Occipital lobe (tissue), 3 donors: ENCODE measurements at places on chromosomes 13 and 19.

DNA sequence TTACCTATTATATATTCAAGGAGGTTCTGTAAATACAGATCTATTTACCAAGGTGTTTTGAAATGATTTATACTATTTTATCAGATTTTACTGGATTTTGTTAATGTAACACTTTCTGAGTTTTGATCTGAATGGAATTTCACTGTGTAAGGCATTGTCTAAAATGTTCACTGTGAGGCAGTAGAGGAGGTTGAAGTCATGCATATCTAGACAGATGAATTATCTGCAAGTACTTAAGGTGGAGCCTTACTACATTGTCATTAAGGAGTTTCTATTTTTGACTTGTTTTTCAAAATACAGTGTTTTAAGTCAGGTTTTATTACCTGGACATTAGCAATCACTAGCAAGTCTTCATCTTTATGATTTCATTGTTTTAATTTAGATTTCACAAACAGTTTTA lies 62.1 kb downstream of the TM9SF2 start:
- no peak for DNase-seq

DNA sequence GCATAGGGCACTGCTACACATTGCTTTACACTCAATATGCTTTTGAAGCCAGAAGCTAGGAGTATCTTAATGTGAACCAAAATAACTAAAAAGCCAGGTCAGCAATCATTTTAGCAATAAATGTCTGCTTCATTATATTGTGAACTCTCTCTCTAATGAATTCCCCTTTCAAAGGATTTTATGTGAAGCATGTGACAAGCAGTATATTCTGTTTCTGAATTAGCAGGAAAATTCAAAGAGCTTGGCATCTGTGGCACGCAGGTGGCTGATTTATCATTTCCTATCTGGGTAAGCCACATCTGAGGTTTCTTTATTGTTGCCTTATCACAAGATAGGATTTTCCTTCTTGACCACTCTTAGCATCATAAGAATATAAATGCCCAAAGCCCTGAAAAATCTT lies 56.8 kb upstream of the KLF12 start:
- DNase-seq: no peak

DNA sequence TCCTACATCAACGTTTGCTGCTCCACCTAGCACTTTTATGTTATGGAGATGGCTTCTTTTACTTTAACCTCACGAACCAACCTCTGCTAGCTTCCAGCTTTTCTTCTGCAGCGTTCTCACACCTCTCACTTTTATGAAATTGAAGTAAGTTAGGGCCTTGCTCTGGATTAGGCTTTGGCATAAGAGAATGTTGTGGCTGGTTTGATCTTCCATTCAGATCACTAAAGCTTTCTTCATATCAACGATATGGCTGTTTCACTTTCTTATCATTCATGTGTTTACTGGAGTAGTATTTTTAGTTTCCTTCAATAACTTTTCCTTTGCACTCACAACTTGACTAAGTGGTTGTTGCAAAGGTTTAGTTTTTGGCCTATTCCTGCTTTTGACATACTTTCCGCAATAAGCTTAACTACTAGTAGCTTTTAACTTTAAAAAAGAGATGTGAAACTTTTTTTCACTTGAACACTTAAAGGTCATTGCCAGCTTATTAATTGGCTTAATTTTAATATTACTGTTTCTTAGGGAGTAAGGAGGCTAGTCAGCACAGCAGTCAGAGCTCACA lies 60.0 kb upstream of the SPRY2 start:
- DNase-seq: no peak

GRCh38 chr13:50229960-50230661 lies 214.9 kb downstream of the KCNRG start:
- DNase-seq: no peak

DNA sequence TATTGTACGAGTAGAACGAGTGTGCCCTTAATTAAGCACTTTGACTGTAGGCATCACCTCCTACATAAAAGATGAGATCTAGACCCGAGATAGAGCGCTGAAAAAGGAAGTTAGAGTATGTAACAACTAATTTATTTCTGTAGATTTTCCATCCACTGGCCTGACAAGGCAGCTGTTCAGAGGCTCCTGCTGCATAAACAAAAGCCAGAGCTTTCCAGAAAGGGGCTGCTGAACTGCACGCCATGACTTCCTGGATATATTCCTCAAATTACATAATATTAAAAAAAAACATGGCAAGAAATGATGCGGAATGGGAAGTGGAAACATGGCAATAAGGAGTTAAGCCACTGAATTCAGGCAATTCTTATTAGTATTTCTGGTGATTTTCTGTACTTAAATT lies 89.7 kb downstream of the AKAP11 start:
- no peak for DNase-seq

DNA sequence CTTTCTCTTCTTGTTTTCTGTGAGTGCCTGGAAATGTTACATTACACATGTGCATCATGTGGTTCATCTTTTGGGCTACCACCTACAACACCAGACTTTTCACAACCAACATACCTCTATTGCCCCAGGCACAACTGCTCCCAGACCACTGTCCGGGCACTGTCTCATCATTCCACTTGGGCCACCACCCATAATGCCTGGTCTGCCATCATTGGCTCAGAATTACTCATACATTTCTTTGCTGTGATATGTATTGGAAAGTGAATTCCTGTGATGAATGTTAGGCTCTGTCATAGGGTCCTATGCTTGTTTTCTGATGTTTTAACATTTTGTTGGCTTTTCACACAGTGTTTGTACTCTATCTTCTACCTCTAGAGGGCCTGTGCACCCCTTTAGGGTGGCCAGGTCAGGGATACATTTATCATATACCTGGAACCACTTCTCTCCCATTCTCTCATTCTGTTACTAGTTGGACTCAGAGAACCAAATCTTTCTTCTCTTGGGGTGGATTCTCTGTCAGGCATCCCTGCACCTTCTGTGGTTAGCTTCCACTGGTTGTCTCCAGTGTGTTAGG lies 172.8 kb downstream of the NHLRC3 start:
- no peak for DNase-seq

DNA sequence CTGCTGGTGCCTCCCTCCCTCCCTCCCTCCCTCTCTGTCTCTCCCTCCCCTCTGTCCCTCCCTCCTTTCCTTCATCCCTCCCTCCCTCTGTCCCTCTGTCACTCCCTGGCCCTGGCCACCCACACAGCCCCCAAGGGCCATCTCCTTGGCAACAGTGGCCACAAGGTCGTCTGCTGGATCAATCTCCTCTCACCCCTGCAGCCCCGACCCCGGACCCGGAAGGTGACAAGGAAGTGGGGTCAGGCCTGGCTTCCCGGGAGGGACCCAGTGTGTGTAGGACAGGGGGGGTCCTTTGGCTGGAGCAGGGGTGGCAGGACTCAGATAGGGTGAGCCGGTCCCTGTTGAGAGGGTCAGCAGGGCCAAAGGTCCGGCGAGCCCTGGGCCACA lies 21.9 kb upstream of the TCF3 start:
- DNase-seq: no peak

DNA sequence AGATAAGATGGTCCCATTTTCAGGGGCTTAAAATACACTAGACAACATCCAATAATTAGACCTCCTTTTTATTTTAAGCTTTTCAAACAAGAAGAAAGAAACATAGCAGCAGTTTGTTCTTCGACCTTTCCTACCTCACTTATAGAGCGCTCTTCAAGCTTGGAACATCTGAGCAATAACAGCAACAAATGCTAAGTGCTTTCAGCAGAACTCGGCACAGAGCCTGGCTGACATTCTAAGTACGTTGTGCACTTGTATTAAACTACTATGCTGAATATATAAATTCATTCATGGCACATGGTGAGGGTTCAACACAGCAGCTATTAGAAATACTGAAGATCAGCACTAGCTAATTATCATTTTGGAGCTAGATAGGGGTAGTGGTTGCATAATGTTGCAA lies 256.1 kb upstream of the MAB21L1 start:
- DNase-seq: no peak

DNA sequence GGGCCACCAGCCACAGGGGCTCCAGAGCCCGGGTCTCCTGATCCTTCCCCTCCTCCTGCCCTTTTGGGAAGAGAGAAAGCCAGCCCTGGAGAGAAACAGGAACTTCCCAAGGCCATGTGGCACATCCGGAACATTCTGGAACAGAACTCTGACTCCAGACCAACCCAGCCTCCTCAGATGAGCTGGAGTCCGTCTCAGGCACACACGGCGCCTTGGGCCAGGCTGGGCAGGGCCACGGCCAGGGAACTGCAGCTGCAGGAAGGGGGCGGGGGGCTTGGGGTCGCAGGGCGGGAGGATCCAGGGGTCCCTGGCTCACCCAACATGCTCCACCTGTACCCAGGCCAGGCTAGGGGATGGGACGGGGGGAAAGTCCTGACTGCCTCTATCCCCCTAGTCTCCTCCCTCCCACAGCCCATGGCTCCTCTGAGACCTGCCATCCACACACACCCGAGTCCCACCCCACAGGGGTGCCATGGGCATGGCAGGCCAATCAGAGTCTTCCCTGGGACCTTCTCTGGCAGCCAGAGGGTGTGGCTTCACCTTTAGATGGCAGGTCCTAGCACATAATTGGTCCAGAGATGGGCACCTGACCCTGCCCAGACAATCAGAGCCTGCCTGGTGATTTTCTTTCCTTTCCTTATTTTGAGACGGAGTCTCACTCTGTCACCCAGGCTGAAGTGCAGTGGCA lies 22.9 kb downstream of the SBNO2 start:
- DNase-seq: no peak

- no peak for DNase-seq
These were observed 253.7 kb upstream of the RXFP2 start for GRCh38 chr13:31485651-31486051.

DNA sequence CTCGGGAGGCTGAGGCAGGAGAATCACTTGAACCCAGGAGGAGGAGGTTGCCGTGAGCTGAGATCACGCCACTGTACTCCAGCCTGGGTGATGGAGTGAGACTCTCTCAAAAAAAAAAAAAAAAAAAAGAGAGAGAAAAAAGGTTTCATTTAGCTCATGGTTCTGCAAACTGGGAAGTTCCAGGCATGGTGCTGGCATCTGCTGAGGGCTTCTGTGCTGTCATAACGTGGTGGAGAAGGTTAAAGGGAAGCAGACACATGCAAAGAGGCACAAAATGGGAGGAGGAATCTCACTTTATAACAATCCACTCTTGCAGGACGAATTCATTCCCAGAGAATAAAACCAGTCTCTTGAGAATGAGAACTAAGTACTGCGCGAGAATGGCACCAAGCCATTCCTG lies 34.9 kb upstream of the SIAH3 start:
- DNase-seq: no peak

DNA sequence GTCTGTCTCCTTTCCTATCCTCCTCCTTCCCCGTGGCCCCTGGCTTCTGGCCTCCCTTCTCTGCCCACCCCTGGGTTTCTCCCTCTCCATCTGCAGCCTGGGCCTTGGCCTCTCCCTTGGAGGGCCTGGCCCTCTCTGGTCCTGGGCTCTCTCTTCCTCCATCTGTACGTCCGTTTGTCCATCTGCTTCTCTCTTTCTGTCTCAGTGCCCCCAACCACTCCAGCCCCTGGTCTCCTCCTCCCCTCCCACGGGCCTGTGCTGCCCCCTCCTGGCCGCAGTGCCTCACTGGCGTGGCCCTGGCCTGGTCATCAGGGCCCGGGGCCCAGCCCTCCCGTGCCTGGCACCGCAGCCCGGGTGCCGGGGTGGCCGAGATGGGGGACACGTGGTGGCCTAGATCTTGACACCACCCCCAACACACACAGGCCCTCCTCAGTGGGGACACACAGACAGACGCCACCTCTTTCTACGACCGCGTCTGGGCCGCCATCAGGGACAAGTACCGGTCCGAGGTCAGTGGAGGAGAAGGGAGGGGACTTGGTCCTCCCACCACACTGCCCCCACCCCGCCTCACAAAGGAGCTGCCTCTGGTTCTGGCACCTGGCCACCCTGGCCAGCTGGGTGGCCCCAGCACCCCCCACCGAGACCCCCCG lies 11.3 kb downstream of the PRKCSH start:
- DNase-seq: peak; percentile 48

GRCh38 chr13:111975539-111976473 lies 91.1 kb upstream of the SOX1 start:
- no peak for DNase-seq

DNA sequence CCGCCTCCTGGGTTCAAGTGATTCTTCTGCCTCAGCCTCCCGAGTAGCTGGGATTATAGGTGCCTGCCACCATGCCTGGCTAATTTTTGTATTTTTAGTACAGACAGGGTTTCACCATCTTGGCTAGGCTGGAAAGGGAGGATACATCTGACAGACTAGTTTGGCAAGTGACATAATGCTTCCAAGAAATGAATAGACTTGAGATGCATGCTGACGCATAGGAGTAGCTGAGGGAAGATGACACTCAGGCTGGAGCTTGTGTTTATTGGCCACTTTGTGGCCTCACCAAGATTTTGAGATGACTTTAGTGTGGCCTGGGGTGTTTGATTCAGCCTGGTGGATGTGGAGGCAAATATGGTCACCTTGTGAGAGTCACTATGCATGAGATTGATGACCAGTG lies 4.0 kb downstream of the ZNF586 start:
- DNase-seq: no peak

- DNase-seq: no peak
These were observed 263.7 kb downstream of the KCTD12 start for GRCh38 chr13:76622315-76623040.

GRCh38 chr13:52449331-52450011 lies 963 bp downstream of the VPS36 start:
- no peak for DNase-seq

- DNase-seq: no peak
These were observed 118.8 kb downstream of the VWA8 start for GRCh38 chr13:41842036-41842620.

- DNase-seq: no peak
These were observed 787.8 kb downstream of the LIG4 start for GRCh38 chr13:107427536-107427935.

GRCh38 chr19:50189331-50189730 lies 14.1 kb upstream of the MYH14 start:
- DNase-seq: no peak

- DNase-seq: no peak
These were observed 6.6 kb upstream of the LMTK3 start for GRCh38 chr19:48518207-48518606.

- DNase-seq: no peak
These were observed 2.6 kb downstream of the HMG20B start for GRCh38 chr19:3575260-3575741.

DNA sequence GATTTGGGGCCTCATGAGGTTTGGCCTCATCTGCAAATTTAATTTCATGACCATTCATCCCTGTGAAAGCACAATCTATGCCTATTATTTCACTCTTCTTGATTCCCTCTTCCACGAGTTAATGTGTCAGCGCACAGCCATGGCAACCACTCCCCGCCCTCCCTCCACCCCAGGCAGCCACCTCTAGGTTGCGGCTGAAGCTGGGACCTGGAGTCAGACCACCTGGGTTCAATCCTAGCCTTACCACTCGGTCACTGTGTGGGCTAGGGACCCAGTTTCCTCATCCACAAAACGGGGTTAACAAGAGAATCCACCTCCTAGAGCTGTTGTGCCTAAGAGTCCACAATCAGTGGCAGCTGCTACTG lies 9.8 kb downstream of the CHST8 start:
- DNase-seq: no peak

- no peak for DNase-seq
These were observed at the start of gene ARL11 for GRCh38 chr13:49627831-49628652. TSS of gene ARL11 (plus strand) at chr13:49628507. CDS start at chr13:49630448, 1,941 bp downstream.
